ENCODE measurements at places on chromosomes 4 and X. TPM values are rescaled to one million over a fixed set of nuclear protein-coding genes. Genes with fewer than 3 reads are reported as not detected.

Gene GPC3
- 0.34 TPM for total RNA-seq

Gene MTMR8
- total RNA-seq, result not detected

Gene ARHGEF6
- total RNA-seq, result 7.6 TPM

Gene ADGRG2
- total RNA-seq, result 0.63 TPM

Gene ASB9
- 4.8 TPM for total RNA-seq

Gene NKX3-2
- total RNA-seq, result 0.06 TPM

Gene HGFAC
- total RNA-seq, result not detected

Gene PAGE1
- 22.4 TPM for total RNA-seq

Gene ABCG2
- total RNA-seq, result 3.1 TPM

Gene MSANTD1
- 0.23 TPM for total RNA-seq

Gene GPR50
- total RNA-seq, result not detected

Gene RADX
- not detected for total RNA-seq

Gene CT45A3
- 28.3 TPM for total RNA-seq

Gene LIMCH1
- total RNA-seq, result 40.7 TPM

Gene TMPRSS11E
- not detected for total RNA-seq

Gene CXXC4
- total RNA-seq, result 0.57 TPM

Gene GAGE12J
- not detected for total RNA-seq

Gene TLR1
- 4.3 TPM for total RNA-seq

Gene RHOH
- total RNA-seq, result not detected

Gene PRAF2
- total RNA-seq, result 3.4 TPM

Gene AMBN
- 0.06 TPM for total RNA-seq

Gene SCLT1
- total RNA-seq, result 10.3 TPM

Gene MAP7D3
- 17.7 TPM for total RNA-seq

Gene KCNE5
- total RNA-seq, result not detected

Gene CT47C1
- total RNA-seq, result not detected

Gene HPSE
- 2.1 TPM for total RNA-seq

Gene PRKX
- total RNA-seq, result 11.8 TPM

Gene DTHD1
- total RNA-seq, result not detected

Gene CYTL1
- total RNA-seq, result 22.1 TPM

Gene ODAPH
- not detected for total RNA-seq

Gene CRLF2
- 0.46 TPM for total RNA-seq

Gene MSX1
- total RNA-seq, result 18.7 TPM

Gene NXF2B
- 1.9 TPM for total RNA-seq

Gene CLTRN
- 0.57 TPM for total RNA-seq

Gene CXorf38
- total RNA-seq, result 15.0 TPM

Gene MAGEB17
- total RNA-seq, result not detected

Gene PASD1
- total RNA-seq, result 0.17 TPM

Gene LEF1
- total RNA-seq, result 17.1 TPM

Gene SSX3
- total RNA-seq, result 1.1 TPM

Gene GAB3
- total RNA-seq, result 0.11 TPM

Gene ADAMTS3
- total RNA-seq, result 1.6 TPM

Gene SYTL5
- total RNA-seq, result 0.29 TPM

Gene DDX60
- total RNA-seq, result 10.4 TPM

Gene AREG
- not detected for total RNA-seq

Gene STBD1
- 0.57 TPM for total RNA-seq

Gene TIGD2
- 5.0 TPM for total RNA-seq

Gene PHOX2B
- not detected for total RNA-seq

Gene GAGE12E
- total RNA-seq, result not detected

Gene GYPE
- total RNA-seq, result not detected

Gene RNF128
- 1.8 TPM for total RNA-seq

Gene TLR3
- total RNA-seq, result 6.1 TPM

Gene FOXP3
- total RNA-seq, result not detected

Gene SSX2
- not detected for total RNA-seq

Gene SPIN2A
- total RNA-seq, result not detected
